ENCODE measurements at places on chromosomes 5 and 9. TPM values are rescaled to one million over a fixed set of nuclear protein-coding genes. Genes with fewer than 3 reads are reported as not detected.

The OR13C2 gene
- not detected for total RNA-seq

The PDGFRB gene
- total RNA-seq: 0.21 TPM

The RUFY1 gene
- 26.4 TPM for total RNA-seq

The ZFP2 gene
- not detected for total RNA-seq

The LRRC14B gene
- total RNA-seq: not detected

The ZNG1F gene
- 20.1 TPM for total RNA-seq

The TPPP gene
- total RNA-seq: 5.5 TPM

The PCDHA9 gene
- total RNA-seq: not detected

The GNA14 gene
- not detected for total RNA-seq

The QRFP gene
- total RNA-seq: not detected

The TRIP13 gene
- 71.3 TPM for total RNA-seq

The OR1Q1 gene
- not detected for total RNA-seq

The SPINK4 gene
- not detected for total RNA-seq

The F12 gene
- 25.7 TPM for total RNA-seq

The PDCD1LG2 gene
- 0.20 TPM for total RNA-seq

The ZNF879 gene
- 0.37 TPM for total RNA-seq

The GCNT1 gene
- total RNA-seq: 2.6 TPM

The C7 gene
- total RNA-seq: not detected

The WDR38 gene
- 0.12 TPM for total RNA-seq

The NDST1 gene
- 70.1 TPM for total RNA-seq

The SLC6A7 gene
- total RNA-seq: 0.05 TPM

The GFI1B gene
- 0.17 TPM for total RNA-seq

The LECT2 gene
- total RNA-seq: not detected

The PNPLA7 gene
- 0.59 TPM for total RNA-seq

The SLC34A1 gene
- total RNA-seq: not detected

The EDIL3 gene
- total RNA-seq: 0.16 TPM

The IFNK gene
- total RNA-seq: not detected

The GARIN3 gene
- total RNA-seq: not detected

The EGFLAM gene
- total RNA-seq: 0.21 TPM

The SLC4A9 gene
- not detected for total RNA-seq

The CEL gene
- total RNA-seq: 0.68 TPM

The PAX5 gene
- total RNA-seq: not detected

The INSL6 gene
- total RNA-seq: not detected

The CCDC192 gene
- total RNA-seq: not detected

The IDNK gene
- total RNA-seq: 5.7 TPM

The SPINK7 gene
- not detected for total RNA-seq

Data from A549 treated with Mapracorat at 1 μM for 4 hours (cell line).